Progenitor cell of endocrine pancreas (in vitro differentiated cells): ENCODE measurements at places on chromosomes 5 and 9.

GRCh38 chr9:133125941-133126696 lies 5.1 kb upstream of the RALGDS start:
- DNase-seq, result no peak

- DNase-seq, result no peak
Measured at GRCh38 chr9:23220957-23221356, 605.1 kb downstream of the ELAVL2 start.

- DNase-seq, result no peak
Measured at GRCh38 chr5:179870403-179870903, 11.8 kb upstream of the MRNIP start.

DNA sequence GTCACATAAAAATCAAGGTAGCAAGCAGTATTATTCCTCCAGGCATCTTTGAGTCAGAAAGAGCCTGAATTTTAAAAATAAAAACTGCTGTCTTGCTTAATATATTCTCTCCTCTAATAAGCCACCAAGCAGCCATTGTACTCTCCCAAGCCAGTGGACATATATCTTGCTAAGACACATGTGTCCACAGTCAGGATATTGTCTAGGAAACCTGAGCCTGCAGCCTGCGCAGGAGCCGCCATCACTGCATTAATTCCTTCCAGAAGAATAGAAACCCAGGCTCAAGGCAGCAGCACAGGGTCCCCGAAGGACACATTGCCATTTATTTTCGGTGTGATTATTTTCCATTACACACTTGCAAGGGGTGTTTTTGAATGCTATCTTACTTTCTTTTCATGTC lies 345.3 kb downstream of the ARHGEF28 start:
- DNase-seq, result no peak

DNA sequence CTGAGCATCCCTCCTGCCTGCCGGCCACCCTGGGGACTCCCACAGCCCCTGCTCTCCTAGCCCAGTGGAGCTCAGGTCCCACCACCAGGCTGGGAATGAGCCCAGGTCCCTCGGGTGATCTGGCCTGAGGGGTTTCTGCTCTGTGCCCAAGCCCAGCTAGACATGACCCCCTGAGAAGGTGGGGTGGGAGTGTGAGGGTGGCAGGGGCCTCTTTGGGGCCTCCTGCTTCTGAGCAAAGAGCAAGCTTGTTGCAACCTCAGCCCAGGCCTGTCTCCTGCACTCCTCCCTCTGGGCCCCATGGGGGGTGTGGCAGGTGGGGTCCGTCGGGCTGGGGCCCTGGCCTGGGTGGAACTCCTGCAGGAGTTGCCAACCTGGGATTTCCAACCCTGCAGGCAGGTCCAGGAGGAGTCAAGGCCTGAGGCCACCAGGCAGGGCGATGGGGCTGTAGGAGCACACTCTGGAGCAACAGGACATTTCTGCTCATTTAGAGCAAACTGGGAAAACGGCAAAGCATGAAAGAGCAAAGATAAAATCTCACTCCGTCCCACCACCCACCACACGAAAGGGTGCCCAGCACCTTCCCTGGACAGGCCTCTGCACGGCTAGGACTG lies 11.4 kb upstream of the NRARP start:
- no peak for DNase-seq

DNA sequence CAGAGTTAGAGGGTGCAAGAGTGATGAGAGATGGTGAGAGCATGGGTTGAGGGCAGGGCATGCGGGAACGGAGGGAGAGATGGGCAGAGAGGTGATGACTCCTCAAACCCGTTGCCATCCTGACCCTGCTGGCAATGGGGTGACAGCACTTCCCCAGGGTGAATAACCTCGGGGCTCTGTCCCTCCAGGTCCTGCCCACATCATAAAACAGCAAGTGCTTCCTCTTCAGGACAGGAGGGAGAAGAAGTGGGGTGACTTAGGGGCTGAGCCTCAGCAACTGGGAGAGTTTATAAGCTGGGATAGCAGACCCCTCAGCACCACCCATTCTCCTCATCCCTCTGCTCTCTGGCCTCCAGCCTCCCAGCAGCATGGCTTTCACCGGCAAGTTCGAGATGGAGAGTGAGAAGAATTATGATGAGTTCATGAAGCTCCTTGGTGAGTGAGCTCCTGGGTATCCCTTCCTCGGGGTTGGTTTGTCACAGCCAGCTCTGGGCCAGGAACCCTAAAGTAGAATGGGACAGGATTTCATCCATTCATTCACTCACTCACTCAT lies at the start of gene FABP6:
Gene FABP6 (plus strand): TSS at position 317 of the 553 bp plus-strand sequence. CDS start 52 bp downstream, at position 369.
- no peak for DNase-seq
